ENCODE measurements at places on chromosomes 2 and 18. TPM values are rescaled to one million over a fixed set of nuclear protein-coding genes. Genes with fewer than 3 reads are reported as not detected.

NFE2L2 gene
- total RNA-seq: 74.7 TPM

DNA sequence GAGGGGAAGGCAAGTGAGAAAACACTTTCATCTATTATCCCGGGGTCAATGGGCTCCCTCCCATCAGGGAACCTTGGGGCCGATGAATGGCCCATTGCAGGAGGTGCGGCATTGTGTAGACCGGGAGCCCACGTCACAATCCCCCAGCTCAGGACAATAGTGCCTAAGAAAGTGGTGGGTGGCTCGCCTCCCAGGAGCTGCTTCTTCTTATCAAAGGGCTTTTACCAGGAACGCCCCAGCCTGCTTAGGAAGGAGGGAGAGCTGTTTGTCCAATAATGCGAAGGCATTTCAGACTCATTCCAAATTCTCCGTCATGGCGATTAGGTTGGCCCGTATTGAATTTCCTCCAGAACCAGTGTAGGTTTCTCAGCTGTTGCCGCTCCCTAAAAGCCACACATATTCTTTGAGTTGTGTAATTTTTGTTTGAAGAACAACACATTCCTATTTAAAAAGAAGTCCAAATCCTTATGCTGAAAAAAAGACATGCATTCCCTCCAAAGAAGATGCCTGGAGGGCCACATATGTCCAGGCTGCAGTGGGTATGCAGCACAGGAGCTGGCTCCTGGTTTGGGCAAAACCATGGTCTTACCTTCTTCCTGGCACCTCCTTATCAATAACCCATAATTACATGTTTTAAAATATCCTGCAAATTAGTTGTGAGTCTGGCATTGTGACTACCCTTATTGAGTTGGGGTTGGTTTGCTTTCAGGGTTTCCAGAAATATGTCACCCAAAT, 264.7 kb downstream of the MYCN start:
- H3K27me3 ChIP-seq: no peaks in the 10 kb centered on the region
- DNase-seq: no peak
- peaks cover 18% of the 10 kb centered on the region for H3K4me1 ChIP-seq
- peak overlapping the region; percentile 31 for H3K4me3 ChIP-seq

DNA sequence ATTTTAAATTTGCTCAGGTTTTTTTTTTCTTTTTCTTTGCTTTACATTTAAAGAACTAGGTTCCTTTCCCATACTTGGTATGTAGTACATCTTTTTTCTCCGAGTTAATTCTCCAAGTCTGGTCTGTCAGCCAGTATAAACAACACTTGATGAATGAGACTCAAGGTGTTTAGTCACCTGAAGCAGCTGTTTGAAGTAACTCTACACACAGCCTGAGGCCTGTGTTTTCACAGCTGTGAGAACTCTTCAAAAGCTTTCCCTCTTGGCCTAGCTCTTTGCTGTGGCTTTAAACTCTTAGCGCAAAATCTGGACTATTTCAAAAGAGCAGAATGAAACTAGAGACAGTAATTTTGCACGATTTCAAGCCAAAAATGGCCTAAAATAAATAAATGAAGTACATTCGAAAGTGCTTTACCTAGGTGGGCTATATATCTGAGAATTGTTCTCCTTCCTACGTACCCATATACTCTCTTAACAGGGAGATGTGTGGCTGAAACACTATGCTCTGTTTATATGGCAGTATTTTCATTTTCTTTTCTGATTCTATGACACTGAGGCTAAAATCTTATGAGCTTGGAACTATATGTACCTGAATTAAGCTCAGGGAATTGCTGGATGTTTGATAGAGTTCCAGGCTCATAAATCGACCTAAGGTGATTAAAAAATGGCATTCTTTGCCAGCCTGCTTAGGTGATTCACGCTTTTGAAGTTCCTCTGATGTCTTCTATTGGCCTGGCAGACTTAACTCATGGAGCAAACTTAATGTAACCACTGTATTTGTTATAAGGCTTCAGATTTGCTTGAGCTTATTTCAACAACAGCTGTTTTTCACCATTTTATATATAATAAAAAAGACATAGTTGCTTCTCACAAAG, 1044.1 kb upstream of the ZEB2 start:
- H3K4me1 ChIP-seq: peaks cover 24% of the 10 kb centered on the region
- no peak for DNase-seq
- no peaks in the 10 kb centered on the region for H3K36me3 ChIP-seq

HOXD8 gene
- 2.8 TPM for total RNA-seq

GRCh38 chr2:171893196-171893823, 734 bp downstream of the SLC25A12 start:
- H3K36me3 ChIP-seq: peaks cover 14% of the 10 kb centered on the region
- H3K4me1 ChIP-seq: peaks cover 24% of the 10 kb centered on the region
- H3K27ac ChIP-seq: peak overlapping the region; percentile 89
- no peak for DNase-seq
- peak overlapping the region; percentile 97 for H3K4me3 ChIP-seq

TM4SF20 gene
- total RNA-seq: 6.9 TPM
